Activated CD8-positive, alpha-beta memory T cell treated with anti-CD3 and anti-CD28 coated beads for 4 hours (primary cell): ENCODE measurements at places on chromosomes 5 and 9.

- DNase-seq, result no peak
Observed at GRCh38 chr9:127953768-127954505, 16.3 kb upstream of the DPM2 start.

DNA sequence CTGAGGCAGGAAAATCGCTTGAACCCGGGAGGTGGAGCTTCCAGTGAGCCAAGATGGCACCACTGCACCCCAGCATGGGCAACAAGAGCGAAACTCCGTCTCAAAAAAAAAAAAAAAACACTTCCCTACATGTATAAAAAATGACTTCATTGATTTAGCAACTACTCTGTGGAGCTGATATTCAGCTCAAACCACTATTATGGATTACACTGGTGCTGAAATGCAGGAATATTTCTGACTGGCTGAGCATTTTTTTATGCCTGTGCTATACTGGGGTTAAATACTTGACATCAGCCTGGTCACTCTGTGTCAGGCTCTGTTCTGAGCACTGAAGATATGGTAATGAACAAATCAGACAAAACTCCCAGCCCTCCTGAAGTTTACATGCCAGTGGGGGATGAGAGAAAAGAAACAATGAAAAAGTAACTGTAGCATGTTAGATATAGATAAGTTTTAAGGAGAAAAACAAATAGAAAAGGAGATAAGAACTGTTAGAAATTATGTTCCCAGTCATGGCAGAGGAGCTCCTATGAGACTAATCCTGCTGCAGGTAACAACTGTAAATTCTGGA is 22.6 kb upstream of the TTC39B start:
- no peak for DNase-seq

DNA sequence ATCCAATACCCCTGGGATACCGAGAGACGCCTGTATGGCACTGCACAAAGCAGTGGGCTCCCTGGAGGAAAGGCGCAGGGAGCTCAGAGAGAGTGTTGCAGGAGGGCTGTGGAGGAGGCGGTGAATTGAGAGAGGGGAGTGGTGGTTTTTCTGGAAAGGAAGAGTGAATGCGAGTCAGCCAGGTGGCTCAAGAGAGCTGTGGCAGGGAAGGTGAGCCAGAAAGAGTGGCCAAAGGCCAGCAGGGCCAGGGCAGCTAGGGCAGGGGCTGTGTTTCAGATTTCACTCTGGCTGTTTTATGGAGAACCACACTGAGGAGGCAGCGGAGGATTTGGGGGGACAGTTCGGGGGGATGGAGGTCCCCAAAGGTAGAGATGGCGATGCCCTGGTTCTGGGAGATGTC is 13.0 kb upstream of the DAB2IP start:
- DNase-seq, result no peak

- DNase-seq, result no peak
Observed at GRCh38 chr9:36828611-36829013, 205.5 kb downstream of the PAX5 start.

DNA sequence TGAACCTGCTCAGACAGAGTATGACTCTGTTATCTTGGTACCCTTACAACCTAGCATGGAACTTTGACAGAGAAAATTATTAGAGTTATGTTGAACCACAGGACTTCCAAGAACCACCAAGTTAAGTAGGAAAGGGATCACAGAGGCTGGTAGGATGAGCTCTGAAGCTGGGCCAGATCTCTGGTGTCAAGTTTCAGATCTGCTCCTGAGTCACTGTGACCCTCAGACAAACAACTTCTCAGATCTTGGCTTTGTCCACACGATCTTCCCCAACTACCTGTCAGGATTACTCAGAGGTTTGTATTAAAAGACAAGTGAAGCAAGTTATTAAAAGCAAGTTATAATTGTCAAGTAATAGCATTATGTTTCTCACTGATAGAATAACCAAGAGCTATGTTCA is 189.0 kb downstream of the SEC61B start:
- DNase-seq, result no peak

- DNase-seq, result no peak
Observed at GRCh38 chr9:95477885-95478284, 38.9 kb downstream of the PTCH1 start.

DNA sequence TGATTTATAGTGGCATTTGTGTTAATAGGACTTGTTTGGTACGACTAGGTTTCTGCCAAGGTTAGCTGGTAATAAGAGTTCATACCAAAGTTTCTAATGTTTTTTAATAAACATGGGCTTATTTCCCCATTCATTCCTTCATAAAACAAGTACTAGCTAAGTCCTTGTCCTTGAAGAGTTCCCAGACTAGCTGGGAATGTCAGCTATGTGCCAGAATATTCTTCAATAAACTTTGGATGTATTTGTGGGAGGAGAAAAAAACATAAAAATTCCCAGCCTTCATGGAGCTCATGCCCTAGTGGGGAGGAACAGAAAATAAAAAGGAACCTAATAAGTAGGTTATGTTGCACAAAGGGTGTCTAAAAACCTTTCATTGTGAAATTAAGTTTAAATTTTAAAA is 176.9 kb downstream of the DENND1A start:
- DNase-seq, result no peak

DNA sequence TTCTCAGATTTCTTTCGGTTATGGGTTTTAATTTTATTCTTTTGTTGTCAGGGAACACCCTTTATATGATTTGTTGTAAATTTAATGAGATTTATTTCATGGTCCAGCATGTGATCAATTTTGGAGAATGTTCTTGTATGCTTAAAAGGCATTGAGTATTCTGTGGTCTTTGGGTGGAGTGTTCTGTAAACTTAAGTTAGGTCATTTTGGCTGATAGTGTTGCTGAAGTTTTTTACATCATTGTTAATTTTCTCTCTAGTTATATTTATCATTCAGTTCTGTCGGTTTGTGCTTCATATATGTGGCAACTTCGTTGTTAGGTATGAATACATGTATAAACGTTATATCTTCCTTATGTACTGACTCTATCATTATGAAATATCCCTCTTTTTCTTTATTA is 55.5 kb downstream of the NIPBL start:
- no peak for DNase-seq

GRCh38 chr9:93231716-93232115 is 47.8 kb downstream of the WNK2 start:
- no peak for DNase-seq

DNA sequence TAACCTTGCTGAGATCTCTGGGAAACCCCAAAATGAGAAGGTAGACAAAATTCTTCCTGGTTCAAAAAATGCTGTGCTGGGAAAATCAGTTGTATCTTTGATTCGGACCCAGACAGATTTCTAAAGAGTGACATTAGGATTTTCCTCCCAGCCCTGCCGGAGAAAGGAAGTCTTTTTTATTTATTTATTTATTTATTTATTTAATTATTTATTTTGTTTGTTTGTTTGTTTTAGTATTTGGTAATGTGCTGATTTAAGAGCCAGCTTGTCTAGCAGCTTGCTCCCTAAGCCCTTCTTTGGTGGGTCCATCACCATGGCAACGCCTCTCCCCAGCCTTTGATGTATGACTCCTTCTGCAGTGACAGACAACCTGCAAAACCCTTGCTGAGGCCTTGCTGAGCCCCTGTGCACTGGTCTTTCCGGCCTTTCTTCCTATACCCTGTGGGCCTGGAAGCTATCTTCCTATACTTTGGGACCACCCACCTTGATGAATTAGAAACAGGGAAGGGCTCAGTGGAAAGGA is 60.6 kb upstream of the AFAP1L1 start:
- no peak for DNase-seq

DNA sequence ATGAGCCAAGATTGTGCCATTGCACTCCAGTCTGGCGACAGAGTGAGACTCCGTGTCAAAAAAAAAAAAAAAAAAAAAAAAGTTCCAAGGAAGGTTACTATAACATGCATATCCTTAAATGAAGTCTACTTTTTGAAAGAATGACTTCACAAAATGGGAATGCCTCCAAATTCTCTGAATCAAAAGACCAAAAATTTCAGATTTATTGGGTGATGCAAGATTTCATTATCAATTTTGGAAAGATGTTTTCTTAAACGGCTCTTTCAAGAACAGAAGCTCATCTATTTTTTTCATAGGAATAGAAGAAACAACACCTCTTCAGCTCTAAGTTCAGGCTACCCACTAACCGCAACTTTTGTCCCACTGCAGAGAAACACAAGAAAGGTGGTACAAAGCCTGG is 69.9 kb downstream of the AUH start:
- no peak for DNase-seq

DNA sequence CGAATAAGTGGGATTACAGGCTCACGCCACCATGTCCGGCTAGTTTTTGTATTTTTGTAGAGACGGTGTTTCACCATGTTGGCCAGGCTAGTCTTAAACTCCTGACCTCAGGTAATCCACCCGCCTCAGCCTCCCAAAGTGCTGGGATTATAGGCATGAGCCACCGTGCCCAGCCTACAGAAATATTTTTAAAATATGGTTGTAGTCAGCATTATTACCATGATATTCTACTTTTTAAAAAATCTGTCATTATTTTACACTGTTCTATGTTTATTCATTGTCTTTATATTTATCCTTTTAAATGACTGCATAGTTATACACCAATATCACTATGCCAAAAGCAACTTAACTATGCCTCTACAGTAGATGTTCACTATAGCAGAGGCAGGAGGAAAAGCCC is 41.6 kb upstream of the SLC30A5 start:
- no peak for DNase-seq

- DNase-seq, result no peak
Observed at GRCh38 chr5:14107536-14107935, 35.6 kb upstream of the TRIO start.

GRCh38 chr5:161299053-161299452 is 247.5 kb downstream of the GABRB2 start:
- no peak for DNase-seq

DNA sequence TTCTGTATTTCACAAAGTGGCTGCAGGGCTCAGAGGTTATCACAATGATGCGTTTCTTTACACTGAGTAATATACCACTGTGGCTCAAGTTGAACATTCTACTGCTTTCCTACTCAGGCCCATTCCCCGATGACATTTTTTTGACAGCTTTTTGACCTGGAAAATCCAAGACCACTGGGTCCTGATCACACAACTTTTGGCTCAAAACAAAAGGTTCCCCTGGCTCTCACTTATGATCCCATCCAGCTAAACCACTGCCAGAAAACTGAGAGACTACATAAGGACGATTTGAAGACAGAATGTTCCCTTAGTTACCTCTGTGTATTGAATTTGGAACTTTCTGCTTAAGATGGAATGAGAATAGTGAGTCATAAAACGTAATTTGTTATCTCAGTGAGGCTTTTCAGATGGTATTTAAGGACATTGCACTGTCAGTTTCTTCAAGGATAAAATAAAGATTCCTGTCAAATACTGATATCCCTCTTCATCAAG is 78.0 kb upstream of the FBXL7 start:
- DNase-seq, result no peak
